ENCODE measurements at places on chromosomes 7 and 10.

DNA sequence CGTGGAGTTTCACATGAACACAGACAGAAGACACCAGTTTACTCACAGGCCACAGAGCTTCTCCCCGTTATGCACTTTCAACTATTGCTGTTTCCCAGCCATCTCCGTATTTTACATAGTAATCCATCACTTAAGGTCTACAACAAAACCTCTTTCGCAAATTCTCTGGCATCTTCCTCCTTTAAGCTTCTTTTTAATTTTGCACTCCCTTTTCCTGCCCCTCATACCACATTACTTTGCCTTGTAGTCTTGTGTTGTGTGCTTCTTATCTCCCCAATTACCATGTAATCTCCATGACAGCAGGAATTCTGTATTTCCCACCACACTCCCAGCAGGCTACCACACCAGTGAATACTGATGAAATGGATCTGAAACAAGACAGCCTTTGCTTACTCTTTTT lies 87.3 kb downstream of the ODAD2 start:
- DNase-seq = no peak

- DNase-seq = no peak
Observed at GRCh38 chr7:77427996-77428603, 12.0 kb upstream of the GSAP start.

DNA sequence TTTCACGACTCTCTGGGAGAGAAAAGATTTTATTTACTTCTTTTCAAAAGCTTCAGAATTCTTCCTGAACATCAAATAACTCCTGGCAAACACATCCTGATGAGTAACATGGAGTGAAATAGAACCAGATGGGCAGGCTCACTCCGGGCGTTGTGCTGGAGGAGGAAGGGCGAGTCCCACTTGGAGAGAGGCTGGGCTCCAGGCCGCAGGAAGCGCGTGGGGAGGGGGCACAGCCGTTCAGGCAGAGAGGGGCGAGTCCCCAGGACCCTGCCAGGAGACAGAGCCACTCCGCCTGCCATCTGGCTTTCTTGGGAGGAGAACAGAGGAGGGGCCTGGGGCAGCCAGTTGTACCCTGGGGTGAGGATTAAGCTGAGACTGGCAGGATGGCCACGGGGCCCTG lies 265.9 kb upstream of the ZMIZ1 start:
- no peak for DNase-seq

GRCh38 chr7:3371601-3372000 lies 70.5 kb downstream of the SDK1 start:
- no peak for DNase-seq

- no peak for DNase-seq
Observed at GRCh38 chr7:6637544-6638229, 569 bp downstream of the ZNF316 start.

DNA sequence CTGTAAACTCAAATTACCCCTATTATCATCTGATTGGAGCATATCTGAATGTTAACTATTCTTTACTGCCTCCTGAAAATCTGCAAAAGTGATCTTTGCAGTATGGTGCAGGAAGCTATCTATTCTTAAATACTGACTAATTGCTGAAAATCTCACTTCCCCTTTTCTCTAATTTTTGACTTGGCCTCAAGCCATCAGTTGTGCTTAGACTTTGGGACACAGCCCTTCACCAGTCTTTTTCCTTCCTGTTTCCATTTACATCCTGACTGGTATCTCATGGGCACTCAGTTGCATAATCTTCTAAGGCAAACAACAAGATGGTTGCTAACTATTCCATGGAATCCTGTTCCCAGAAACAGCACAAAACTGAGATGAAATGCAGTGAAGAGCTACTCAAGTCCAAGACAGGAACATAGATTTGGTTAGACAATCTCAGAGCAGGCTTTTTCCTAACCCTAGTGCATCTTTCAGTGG lies 228.5 kb downstream of the SORCS1 start:
- no peak for DNase-seq

GRCh38 chr7:74372511-74373111 lies 81.1 kb upstream of the GTF2IRD1 start:
- peak; percentile 58 for DNase-seq

Data from H1 (cell line).